ENCODE measurements at places on chromosomes 3 and 15. TPM values are rescaled to one million over a fixed set of nuclear protein-coding genes. Genes with fewer than 3 reads are reported as not detected.

DNA sequence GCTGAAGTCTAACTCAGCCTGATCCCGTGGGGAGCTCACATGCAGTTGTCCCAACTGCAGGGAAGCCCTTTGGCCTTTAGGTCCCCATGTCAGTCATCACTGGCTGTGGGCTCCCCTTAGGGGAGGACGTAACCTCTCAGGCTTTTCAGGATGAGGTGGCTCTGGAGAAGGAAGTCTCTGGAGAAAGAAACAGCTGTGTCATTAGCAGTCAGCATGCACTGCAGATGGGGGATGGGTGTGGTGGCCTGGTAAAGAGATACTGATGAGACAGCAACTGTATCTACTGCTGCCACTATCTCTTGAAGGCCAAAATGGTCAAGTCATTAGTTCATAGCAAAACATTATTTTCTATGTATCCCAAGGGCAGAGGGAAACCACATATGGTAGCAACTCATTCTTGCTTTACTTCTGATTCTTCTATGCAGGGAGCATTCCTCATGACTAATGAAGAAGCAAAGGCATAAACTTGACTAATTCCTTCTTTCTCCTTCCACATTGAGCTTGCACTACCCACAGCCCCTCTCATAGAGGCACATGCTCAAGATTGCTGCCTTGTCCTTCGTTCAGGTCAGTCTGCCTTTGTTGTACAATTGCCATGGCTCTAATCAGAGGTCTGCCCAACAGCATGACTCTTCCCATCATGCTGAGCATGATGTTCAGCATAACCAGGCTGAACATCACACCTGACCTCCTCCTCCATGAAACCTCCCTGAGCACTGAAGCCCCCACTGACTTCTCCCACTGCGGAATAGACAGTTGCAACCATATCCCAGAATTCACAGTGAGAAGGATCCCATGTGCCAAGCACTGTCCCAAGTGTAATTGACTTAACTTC lies 47.8 kb upstream of the TMEM158 start:
- DNase-seq = no peak

GRCh38 chr3:164460851-164461250 lies 617.4 kb downstream of the SI start:
- DNase-seq = no peak

DNA sequence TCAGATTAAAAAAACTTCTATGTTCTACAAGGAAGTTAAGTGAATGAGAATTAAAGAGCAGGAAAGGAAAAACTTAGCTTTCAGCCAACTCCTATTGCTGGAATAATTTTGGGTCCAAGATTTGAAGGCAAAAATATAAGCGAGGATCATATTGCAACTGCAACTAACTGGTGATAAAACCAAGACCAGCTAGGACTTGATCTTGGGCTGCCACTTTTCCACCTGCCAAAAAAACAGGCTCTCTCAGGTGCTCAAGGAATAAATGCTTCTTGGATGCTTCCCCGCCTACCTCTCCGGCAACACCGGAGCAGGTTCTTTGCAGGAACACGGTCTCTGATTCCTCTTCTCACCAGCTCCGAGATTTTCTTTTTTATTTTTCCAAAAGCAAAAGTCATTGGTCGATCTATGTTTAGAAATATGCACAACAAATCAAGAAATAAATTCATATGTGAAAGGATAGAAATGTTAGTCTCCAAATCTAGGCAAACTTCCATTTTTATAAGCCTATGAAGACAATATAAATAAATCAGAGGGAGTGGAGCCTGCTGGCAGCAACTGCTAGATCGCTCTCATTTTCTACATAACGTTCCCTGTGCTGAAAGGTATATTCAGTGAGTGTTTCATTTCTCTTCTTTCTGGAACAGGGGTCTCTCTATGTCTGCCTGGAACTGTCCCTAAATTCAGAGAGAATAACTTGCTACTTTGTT lies 241.9 kb downstream of the NTRK3 start:
- DNase-seq = no peak

The CLPX gene
- 44.9 TPM for total RNA-seq

The TM4SF4 gene
- 257 TPM for total RNA-seq

DNA sequence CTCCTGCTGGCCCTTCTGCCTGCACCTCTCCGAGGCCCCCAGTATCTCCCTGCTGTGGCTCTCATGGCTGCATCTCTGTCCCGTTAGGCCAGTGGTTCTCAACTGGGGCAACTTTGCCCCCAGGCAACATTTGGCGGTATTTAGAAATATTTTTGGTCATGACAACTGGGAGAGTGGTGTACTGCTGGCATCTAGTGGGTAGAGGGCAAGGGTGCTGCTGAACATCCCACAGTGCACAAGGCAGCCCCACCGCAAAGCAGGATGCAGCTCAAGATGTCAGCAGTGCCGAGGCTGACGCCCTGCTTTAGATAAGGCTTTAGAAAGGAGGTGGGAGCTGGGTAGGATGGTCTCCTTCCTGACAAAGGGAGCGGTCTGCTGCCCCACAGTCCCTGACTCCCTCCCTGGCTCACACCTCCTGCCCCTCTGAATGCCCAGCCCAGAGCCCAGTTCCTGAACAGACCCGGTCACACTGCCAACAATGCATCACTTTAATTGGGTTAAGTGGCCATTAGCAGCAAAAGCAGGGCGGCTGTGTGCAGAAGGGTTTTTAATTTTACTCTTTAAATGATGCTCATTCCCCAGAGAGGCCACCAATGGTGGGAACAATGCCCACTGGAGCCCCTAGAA lies 68.8 kb upstream of the TMEM115 start:
- DNase-seq = peak; percentile 29

The EPHB1 gene
- 0.73 TPM for total RNA-seq

The GOLGA8R gene
- total RNA-seq = 0.24 TPM

- peak; percentile 89 for DNase-seq
Observed at GRCh38 chr15:63093486-63094205, 28.0 kb upstream of the LACTB start.

GRCh38 chr3:135970506-135971116 lies 5.1 kb downstream of the PPP2R3A start:
- DNase-seq = no peak

The ACAP2 gene
- 74.0 TPM for total RNA-seq

- no peak for DNase-seq
Observed at GRCh38 chr3:185759512-185759911, 65.3 kb downstream of the IGF2BP2 start.

GRCh38 chr3:189790658-189791057 lies 159.5 kb downstream of the TP63 start:
- DNase-seq = peak; percentile 23

All from Calu3 (cell line).